ENCODE measurements at places on chromosomes 13 and 19. TPM values are rescaled to one million over a fixed set of nuclear protein-coding genes. Genes with fewer than 3 reads are reported as not detected.

PLEKHA4 gene
- 4.3 TPM for total RNA-seq

CABP5 gene
- total RNA-seq: not detected

SACS gene
- 34.3 TPM for total RNA-seq

NCR1 gene
- total RNA-seq: not detected

ZNF540 gene
- 0.16 TPM for total RNA-seq

PDE4C gene
- total RNA-seq: 0.16 TPM

EPSTI1 gene
- 1.9 TPM for total RNA-seq

UGGT2 gene
- 14.1 TPM for total RNA-seq

ZNF253 gene
- 4.3 TPM for total RNA-seq
